ENCODE measurements at places on chromosomes 5 and 9.

DNA sequence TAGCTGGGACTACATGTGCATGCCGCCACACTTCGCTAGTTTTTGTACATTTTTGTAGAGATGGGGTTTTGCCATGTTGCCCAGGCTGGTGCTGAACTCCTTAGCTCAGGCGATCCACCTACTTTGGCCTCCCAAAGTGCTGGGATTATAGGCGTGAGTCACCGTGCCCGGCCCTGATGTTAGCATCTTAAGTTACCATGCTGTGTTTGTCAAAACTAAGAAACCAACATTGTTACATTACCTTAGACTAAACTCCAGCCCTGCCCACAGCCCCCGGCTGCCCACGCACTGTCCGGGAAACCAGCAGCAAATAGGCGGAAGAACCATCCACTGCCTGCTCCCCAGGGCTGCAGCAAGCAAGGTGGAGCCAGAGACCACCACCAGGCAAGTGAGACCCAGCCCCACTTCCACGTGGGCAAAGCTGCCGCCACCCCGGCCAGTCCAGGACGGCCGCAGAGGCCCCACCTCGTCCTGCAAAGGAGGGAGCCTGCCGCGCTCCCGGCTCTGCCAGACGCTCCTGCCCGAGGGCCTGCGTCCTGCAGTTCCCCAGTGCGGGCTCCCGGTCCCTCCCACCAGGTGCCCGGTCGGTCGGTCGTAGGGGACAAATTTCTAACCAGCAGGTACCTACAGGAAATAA lies 35.7 kb upstream of the TXN start:
- DNase-seq, result no peak

- DNase-seq, result no peak
Measured at GRCh38 chr5:112480501-112480900, 61.4 kb upstream of the EPB41L4A start.

- DNase-seq, result no peak
Measured at GRCh38 chr5:66362046-66362445, 217.9 kb downstream of the SREK1 start.

- no peak for DNase-seq
Measured at GRCh38 chr5:65320250-65320649, 161.5 kb downstream of the ADAMTS6 start.

GRCh38 chr5:91419571-91420537 lies 36.7 kb upstream of the ARRDC3 start:
- DNase-seq, result no peak

GRCh38 chr5:130715541-130715940 lies 449.5 kb downstream of the HINT1 start:
- DNase-seq, result no peak

- peak; percentile 25 for DNase-seq
Measured at GRCh38 chr5:149268928-149269557, 2.6 kb upstream of the AFAP1L1 start.

GRCh38 chr9:113416149-113416721 lies 5.7 kb downstream of the C9orf43 start:
- peak; percentile 52 for DNase-seq

GRCh38 chr5:73615947-73616346 lies 10.0 kb upstream of the ARHGEF28 start:
- no peak for DNase-seq

- no peak for DNase-seq
Measured at GRCh38 chr5:105088961-105089360, 1526.4 kb upstream of the NUDT12 start.
